ENCODE measurements at places on chromosomes 4 and X. TPM values are rescaled to one million over a fixed set of nuclear protein-coding genes. Genes with fewer than 3 reads are reported as not detected.

G3BP2 gene
- 73.7 TPM for total RNA-seq

GRCh38 chr4:183532821-183533220 is 28.0 kb downstream of the ING2 start:
- DNase-seq: no peak

DNA sequence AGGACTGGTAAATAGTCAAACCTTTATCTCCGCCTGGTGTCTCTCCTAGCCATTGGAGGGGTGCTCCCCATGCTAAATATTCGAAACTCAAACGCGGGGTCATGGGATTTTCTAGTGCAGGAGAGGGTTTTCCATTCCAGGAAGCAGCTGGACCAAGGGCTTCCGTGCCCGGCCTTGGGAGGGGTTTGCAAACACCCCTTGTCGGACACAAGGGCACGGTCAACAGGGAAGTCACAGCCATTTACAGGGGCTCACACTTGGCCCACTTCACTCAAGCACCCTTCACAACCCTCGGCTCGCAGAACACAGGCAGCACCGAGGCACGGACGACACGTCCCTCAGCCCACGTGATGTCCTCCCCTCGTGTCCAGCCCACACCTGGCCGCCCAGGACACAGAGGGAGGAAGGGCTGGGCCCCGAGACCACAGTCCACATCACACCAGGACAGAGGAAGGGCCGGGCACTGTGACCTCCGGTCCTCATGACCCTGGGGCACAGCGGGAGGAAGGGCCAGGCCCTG is 10.3 kb upstream of the PLCXD1 start:
- no peak for DNase-seq

DNA sequence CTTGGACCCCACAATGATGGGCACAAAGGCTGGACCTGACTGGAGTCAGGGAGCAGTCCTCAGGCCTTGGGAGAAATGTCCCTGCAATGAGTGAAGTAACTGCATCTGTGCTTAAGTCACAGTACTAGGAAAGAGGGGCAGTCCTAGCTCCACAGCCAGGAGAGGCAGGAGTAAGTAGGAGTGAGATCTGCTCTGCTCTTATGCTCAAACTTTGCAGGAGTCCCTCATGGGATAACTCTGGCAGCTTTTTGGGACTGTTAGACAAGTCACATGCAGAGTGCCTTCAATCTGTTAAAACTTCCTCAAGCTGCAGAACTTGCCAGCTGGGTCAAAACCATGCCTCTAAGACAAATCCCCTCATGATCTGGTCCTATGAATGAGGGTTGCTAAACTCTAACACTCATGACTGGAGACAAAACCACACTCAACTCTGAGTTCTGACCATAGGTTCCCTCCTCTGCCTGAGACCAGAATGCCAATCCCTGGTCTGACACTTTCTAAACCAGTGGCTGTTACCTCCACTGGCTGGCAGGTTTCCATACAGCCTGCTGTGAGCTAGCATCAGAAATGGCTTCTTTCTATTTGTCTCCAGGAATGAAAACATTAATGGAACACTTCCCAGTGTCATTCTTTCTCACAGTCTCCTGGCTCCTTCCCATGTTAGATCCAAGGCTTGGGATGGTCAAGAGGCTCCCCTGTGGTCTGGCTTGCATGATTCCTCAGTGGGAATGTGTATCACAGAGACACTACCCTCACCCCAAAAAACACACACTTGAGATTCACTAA is 819.3 kb downstream of the PCDH7 start:
- DNase-seq: no peak

Measured in transverse colon (tissue), 4 donors.